Nucleus accumbens (tissue), 56 donors: ENCODE measurements at places on chromosomes 16 and 17.

GRCh38 chr16:4591191-4591590 lies 23.5 kb downstream of the UBALD1 start:
- no peak for DNase-seq

GRCh38 chr17:4846635-4847390 lies 13.7 kb downstream of the MINK1 start:
- no peak for DNase-seq

DNA sequence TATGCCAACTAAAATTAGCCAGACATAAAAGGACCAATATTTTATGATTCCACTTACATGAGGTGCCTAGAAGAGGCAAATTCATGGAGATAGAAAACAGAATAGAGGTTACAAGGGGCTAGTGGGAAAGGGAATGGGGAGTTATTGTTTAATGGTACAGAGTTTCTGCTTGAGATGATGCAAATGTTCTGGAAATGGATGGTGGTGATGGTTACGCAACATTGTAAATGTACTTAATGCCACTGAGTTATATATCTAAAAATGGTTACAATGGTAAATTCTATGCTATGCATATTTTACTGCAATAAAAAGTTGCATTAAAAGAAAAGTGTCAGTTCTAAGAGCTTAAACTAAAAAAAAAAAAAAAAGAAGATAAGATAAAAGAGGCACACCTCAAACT lies 17.9 kb downstream of the MT1X start:
- DNase-seq: no peak

DNA sequence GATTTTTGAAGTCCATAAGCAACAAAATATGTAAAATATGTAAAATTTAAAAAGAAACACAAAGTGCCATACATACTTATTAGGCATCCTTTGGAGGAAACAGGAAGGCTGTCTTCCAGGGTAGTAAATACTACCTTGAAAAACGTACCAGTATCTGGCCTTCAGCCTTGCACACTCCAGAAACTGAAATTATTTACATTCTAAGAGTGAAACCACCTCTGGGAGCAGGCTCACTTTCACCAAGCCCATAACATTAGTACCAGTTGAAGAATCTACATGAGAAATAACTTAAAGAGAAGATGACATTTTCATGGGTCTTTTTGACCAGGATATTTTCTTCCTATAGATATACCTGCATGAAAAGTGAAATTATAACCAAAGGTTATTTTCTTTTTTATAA lies 6.4 kb downstream of the KRTAP9-1 start:
- no peak for DNase-seq

- DNase-seq: peak; percentile 61
Observed at GRCh38 chr17:4877089-4877488, 22.2 kb upstream of the C17orf107 start.

DNA sequence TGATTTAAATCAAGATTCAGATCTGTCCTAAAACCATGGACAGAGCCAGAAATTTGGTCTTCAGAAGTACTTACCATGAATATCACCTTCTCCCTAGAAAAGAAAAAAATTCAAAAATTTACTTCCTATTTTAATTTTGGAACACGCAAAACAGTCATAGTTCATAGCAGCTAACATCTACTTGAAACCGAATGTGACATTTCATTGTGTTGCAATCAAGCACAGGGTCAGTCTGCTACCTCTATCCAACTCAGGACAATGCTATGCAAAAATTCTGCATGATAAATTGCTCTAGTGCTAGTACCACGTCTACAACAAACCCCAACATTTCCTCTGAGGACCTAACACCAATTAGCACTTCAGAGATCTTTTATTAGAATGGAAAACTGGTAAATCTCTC lies 7.7 kb downstream of the JPT1 start:
- DNase-seq: no peak

GRCh38 chr17:57561072-57561861 lies 183.8 kb downstream of the CCDC182 start:
- no peak for DNase-seq

DNA sequence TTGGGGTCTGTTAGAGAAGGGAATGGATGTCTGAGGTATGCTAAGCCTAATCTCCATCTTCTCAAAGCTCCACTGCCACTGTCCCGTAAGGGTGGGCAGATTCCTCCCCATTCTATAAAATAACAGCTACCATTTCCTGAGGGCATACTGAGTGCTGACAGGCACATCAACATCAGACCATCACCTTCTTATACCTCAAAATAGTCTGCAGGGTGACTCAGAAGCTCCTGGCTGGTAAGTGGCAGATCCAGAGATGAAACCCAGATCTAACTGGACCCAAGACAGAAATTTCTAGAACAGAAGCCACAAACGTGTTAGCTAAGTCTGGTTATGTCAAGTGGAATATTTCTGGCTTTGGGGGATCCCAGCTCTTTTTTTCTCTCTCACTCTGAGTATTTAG lies 548.0 kb downstream of the WWOX start:
- DNase-seq: no peak

DNA sequence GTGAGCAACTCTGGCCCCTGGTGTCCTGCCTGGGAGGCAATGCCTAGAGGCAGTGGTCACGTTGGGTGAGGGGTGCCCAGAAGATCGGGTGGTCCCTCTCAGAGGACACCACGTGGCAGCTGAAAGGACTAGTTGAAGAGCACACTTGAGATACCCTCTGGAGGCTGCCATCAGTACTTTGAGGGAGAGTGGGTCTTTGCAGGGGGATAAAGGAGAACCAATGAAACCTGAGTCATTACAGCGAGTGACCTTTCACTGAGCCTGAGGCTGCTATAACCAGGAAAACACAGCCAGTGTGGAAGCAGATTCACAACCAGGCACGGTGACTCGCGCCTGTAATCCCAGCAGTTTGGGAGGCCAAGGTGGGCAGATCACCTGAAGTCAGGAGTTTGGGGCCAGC lies 18.9 kb downstream of the CA4 start:
- DNase-seq: no peak

DNA sequence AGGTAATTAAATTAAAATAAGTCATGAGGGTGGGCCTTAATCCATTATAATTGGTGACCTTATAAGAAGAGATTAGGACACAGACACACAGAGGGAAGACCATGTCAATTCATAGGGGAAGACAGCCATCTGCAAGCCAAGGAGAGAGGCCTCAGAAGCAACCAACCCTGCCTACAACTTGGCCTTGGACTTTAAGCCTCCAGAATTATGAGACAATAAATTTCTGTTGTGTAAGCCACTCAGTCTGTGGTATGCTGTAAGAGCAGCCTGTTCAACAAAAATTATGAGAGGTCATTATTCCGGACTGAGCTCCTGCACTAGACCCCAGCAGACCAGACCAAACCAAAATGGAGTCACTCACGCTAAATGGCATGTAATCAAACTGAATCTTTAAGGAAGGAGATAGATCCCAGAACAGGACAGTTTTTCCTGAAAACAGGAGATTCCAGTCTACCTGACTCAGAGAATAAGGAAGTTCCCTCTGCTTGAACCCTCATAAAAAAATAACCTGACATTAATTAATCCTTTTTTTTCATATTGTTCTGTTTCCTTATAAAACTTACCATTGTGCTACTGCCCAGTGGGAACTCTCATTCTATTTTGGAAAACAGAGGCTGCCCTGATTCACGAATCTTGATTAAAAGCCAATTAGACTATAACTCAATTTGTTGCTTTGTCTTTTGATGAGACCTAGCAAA lies 74.3 kb downstream of the DNAH3 start:
- DNase-seq: no peak

DNA sequence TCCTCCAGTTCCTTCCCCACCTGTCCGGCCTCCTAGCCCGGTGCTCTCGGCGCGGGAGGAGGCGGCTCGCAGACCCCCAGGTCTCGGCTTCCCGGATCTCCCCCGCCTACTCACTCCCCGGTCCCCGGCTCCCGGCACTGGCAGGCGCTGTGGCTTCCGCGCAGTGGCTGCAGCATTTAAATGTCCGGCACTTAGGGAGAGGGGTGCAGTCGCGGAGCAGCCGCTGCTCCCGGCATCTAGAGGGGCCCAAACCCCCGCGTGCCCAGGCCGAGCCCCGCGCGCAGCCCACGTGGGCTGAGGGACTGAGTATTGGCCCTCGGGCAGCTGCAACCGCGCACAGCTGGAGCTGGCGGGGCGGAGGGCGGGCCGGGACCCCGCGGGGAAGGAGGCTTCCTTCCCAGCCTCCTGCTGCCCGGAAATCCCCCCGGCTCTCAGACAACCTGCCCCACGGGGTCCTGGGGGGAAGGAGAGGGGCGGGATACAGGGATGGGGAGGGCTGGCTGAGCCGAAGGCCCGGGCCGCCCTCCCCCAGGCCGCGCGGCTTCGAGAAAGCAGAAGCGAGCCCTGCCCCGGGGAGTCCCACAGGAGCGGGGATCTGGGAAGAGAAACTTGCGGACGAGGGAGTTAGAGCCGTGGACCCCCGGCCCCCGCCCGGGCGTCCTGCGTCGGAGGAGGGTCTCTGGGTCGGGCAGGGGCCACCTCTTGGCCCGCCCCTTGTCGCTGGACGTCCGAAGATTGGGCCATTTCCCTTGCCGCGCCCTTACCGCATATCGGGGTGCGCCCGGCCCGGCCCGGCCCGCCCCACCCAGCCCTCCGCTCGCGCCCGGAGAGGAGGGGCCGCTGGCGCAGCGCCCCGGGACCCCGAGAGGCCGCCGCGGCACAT lies at the start of gene MMP25:
Gene MMP25, plus strand, starts transcription at position 804 of the 883 bp plus-strand sequence. CDS start 357 bp downstream, outside the sequence.
- DNase-seq: no peak

DNA sequence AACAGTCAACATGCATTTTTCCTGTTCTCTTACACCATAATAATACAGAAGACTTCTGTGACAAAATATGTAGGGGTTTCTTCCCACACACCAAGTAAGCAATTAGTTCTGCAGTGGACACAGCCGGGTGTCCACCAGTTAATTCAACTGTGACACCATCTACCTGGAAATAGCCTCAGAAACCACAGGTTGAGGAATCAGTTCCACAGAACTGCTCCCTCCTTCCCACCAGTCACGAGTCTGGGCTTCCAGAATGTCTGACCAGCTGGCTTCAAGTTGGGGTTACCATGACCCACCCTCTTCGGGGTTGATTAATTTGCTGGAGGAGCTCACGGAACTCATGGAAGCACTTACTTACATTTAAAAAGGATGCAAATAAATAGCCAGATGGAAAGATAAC lies 13.6 kb upstream of the CCL5 start:
- DNase-seq: no peak

GRCh38 chr16:17403859-17404545 lies 66.8 kb downstream of the XYLT1 start:
- DNase-seq: no peak

- no peak for DNase-seq
Observed at GRCh38 chr17:50146927-50147665, 3.4 kb downstream of the PPP1R9B start.

DNA sequence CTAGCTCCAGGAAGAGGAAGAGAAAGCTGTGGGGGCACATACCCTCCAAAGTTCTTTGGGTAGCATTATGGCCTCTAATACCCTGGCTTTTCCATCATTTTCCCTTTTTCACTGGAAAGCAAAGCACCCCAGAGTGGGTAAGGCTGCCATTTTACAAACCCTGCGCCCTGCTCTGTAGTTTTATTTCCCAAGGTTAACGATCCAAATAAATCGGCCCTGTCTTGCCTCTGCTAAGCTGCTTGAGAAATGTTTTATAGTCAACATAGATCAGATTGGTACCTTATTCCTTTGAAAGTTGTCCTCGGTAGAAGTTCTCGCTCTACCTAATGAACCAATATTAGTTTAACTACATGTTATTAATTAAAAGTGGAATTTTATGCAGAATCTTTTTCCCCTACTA lies 328.2 kb downstream of the NPIPA8 start:
- DNase-seq: no peak

GRCh38 chr17:75265614-75266315 lies 4.1 kb downstream of the MRPS7 start:
- DNase-seq: no peak

DNA sequence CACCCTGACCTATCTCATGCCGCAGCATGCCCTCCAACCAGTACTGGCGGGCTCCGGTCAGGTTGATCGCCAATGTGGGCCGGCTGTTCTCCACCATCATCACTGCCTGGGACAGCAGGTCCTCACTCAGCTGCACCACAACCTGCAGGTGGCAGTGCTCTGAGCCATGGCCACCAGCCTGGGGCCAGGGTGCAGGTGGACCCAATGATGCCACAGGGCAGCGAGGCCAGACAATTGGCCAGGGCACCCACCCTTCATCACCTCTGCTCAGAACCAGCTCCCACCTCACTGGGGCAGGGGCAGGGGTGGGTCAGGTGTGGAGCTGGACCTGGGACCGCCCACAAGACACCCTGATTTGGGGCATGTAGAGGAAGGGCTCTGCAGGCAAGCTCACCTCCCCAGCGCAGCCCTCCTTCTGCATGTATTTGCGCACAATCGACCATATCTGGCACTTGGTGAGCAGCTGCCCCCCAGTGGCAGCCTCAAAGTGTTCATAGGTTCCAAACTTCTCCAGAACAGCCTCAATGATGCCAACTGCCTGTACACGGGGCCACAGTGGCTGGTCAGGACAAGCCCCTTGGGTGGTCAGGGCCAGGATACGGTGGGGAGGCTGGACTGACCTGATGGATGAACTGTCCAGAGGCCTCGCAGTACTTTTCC lies 4.2 kb downstream of the MATCAP1 start:
- no peak for DNase-seq

GRCh38 chr17:30337393-30337999 lies 3.6 kb upstream of the TMIGD1 start:
- no peak for DNase-seq

DNA sequence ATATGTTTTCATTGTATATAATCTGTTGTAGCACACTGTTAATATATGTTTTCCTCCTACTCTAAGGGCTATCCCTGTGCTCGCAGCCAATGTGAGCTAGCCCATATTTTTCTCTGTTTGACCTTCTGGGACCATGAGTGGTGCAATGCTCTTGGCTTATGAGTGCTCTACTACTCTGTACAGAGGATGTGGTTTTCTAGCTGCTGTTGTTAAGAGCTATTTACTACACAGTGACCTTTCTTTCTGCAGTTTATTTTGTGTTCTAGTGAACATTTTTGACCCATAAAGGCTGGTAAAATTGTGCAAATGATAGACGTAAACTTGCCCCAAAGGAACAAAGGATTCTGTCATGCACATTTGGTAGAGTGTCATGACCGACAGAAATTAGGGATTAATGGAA lies 84.1 kb upstream of the CPHXL start:
- no peak for DNase-seq

DNA sequence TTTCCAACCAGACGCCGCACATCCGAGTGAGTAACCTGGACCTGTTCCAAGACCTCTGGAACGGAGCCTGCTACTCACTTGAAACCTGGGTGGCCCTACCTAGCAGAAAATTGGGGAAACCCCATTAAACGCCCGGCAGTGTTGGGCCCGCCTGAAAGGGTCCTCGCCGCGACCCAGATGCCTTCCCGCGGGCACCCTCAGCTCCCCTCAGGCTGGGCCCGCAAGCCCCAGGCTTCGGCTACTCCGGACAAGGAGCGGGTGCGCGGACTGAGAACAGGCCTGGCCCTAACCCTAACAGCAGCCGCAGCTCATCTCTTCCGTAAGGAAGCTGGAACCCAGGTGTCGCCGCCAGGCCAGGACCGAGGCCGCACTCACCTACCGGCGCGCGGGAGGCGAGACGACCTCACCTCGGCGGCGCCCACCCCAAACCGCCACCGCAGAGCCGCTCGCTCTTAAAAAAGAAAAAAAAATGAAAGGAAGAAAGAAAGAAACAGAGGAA lies 344 bp downstream of the PSME3IP1 start:
- peak; percentile 65 for DNase-seq
